Stimulated activated naive CD8-positive, alpha-beta T cell treated with anti-CD3 and anti-CD28 coated beads, Interleukin-15, amount 100 ng/mL, for 72 hours (primary cell): ENCODE measurements at places on chromosomes 16 and 17.

- no peak for DNase-seq
Observed at GRCh38 chr17:78448356-78448993, 70.0 kb downstream of the PGS1 start.

GRCh38 chr16:13552062-13552959 is 367.6 kb upstream of the ERCC4 start:
- no peak for DNase-seq

DNA sequence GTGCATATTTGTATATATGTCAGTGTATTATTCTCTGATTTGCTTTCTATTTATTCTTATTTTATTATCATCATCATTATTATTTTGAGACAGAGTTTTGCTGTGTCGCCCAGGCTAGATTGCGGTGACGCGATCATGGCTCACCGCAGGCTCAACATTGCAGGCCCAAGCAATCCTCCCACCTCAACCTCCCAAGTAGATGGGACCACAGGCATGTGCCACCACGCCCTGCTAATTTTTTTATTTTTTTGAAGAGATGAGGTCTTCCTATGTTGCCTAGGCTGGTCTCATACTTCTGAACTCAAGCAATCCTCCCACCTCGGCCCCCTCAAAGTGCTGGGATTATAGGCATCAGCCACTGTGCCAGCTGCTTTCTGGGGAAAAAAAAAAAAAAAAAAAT is 8.4 kb upstream of the ARHGAP17 start:
- DNase-seq: no peak

- no peak for DNase-seq
Observed at GRCh38 chr16:78996790-78997189, 603.7 kb downstream of the MAF start.

GRCh38 chr17:6392609-6393350 is 42.1 kb downstream of the AIPL1 start:
- no peak for DNase-seq

DNA sequence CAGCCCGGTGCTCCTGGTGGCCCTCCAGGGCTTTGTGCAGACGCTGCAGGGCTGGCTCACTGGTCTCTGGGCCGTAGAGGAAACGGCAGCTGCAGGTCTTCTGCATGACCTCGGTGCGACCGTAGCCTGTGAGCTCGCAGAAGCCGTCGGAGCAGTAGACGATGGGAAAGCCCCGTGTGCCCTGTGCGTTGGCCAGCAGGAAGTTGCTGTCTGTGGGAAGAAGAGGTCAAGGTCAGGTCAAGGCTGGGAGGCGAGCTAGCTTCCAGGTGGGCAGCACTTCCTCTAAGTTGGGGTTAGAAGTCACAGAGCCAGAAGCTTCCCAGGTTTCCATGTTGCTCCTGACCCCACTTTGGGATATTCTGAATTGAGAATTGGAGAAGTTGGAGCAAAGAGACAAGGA is 2.1 kb downstream of the KCNH4 start:
- DNase-seq: no peak

GRCh38 chr17:50872710-50873424 is 6.7 kb upstream of the TOB1 start:
- peak; percentile 72 for DNase-seq

DNA sequence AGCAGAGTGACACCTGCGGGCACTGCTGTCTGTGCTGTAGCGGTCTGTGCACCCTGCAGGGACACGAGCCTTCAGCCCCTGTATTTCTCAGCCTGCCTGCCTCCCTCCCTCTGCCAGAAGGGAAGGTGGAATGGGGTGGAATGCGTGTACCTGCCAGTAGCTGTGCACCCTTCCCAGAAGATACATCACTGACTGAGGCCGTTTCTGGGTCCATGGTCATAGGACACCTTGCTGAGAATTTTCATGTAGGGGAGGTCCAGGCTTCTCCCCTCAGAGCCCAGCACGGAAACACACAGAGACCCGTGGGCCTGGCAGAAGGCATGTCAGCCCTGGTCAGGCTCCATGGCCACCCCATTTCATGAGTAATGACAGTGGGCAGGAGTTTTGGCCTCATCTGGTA is 16.5 kb downstream of the DBNDD1 start:
- no peak for DNase-seq

DNA sequence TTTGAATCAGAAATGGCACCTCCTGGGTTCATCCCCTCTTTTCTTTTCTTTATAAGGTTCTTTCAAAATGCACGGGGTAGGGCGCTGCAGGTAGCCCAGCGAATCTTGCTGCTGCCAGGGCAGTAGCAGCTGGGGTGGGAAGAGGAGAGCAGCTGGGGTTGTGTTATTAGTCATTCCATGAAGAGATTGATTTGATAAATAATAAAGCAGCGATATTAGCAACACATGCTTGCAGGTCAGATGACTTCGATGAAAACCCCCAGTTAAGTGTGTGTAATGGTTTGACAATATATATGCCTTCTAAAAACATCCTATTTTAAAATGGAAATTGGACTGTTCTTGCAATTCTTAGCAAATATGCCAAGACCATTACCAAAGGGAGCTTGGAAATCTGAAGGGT is 200.7 kb downstream of the CCDC182 start:
- DNase-seq: no peak

- DNase-seq: peak; percentile 60
Observed at GRCh38 chr17:76240461-76241203, at the start of gene RNF157. Gene RNF157, minus strand, starts transcription at chr17:76240493. Its CDS starts 253 bp downstream, at chr17:76240240.

- no peak for DNase-seq
Observed at GRCh38 chr17:79830763-79831264, 8.4 kb downstream of the CBX4 start.

- DNase-seq: no peak
Observed at GRCh38 chr17:68719431-68719830, 118.3 kb upstream of the FAM20A start.

- no peak for DNase-seq
Observed at GRCh38 chr16:3119286-3119685, 6.9 kb downstream of the ZNF205 start.

- no peak for DNase-seq
Observed at GRCh38 chr16:2337431-2338296, 2.9 kb downstream of the ABCA3 start.

- DNase-seq: peak; percentile 65
Observed at GRCh38 chr17:29572691-29573557, 4.4 kb downstream of the TP53I13 start.

GRCh38 chr17:47998044-47998443 is 27.1 kb downstream of the CDK5RAP3 start:
- no peak for DNase-seq

DNA sequence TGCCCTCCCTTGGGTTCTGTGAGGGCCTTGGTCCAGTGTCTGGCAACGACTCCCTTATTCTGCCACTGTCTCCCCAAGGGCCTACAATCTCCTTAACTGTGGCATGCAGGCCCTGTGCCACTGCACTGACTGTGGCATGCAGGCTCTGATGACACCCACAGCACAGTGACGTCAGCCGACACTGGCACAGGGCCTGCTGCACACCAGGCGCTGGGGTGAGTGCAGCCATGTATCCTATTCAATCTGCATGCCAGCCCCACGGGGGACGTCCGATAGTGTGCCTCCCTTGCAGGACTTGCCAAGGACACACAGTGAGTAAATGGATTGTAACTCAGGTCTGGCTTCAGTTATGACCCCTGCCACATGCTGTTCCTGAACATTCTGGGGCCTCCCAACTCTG is 39.8 kb upstream of the RASD1 start:
- no peak for DNase-seq

- no peak for DNase-seq
Observed at GRCh38 chr16:48076455-48077012, 79.3 kb downstream of the ABCC12 start.
